Posterior vena cava (tissue), 2 donors: ENCODE measurements at places on chromosomes 13 and 19.

DNA sequence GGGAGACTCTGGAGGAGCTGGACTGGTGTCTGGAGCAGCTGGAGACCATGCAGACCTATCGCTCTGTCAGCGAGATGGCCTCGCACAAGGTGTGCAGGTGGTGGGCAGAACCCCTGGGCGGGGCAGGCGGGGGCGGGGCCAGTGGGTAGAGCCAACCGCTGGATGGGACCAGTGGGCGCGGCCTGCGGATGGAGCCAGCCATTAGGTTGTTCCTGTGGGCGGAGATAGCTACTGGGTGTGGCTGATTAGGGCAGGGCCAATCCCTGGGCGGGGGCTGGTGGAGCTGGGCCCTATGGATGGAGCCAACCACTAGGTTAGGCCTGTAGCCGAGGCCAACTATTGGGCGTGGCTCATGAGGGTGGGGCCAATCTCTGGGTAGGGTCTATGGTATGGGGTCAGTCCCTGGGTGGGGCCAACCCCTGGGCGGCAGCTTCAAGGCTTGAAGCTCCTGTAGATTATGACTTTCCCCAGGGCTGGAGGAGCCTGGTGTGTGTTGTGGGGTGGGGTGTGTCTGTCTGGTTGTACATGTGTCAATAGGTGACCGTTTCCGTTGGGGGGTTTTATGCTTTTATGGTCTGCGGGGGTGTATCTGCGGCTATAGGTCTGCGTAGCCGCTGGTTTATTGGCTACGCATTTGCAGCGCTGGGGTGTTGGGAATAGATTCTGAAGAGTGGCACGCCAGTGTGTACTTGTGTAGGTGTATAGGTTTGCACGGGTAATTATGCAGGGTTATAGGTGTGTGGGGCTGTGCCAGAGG, 30.7 kb downstream of the PDE4A start:
- DNase-seq, result no peak

- DNase-seq, result no peak
Observed at GRCh38 chr13:72071713-72072112, 204.7 kb upstream of the DACH1 start.

DNA sequence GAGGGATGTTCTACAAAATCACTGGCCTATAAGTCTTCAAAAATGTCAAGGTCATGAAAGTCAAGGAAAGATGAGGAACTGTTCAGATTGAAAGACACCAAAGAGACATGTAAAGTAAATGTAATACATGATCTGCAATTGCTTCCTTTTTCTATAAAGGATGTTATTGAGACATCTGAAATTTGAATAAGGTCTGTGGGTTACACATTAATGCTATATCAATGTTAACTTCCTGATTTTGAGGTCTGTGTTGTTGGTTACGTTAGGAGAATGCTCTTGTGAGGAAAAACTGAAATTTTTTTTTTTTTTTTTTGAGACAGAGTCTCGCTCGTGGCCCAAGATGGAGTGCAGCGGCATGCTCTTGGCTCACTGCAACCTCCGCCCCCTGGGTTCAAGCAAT, 197.4 kb downstream of the RGCC start:
- no peak for DNase-seq

DNA sequence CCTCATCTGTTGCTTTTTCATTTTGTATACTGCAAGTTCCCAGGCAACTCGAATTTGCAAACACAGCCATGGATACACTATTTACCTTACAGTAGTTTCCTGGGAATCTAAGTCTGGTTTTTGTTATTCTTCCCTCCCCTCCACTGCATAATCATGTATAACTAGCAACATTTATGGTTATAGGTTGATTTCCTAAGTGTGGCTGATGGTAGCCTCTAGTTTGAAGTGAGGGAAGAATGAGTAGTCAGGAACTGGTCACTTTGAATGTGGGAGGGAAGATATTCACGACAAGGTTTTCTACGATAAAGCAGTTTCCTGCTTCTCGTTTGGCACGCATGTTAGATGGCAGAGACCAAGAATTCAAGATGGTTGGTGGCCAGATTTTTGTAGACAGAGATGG, at the start of gene KCNRG:
Gene KCNRG (plus strand): TSS at position 187 of the 400 bp plus-strand sequence. CDS start 50 bp downstream, at position 237.
- DNase-seq, result no peak

GRCh38 chr19:48806518-48806817, 4.4 kb downstream of the BCAT2 start:
- DNase-seq, result no peak

- DNase-seq, result no peak
Observed at GRCh38 chr13:41365631-41366030, 54.6 kb downstream of the NAA16 start.

- no peak for DNase-seq
Observed at GRCh38 chr19:46972311-46972710, 47.3 kb upstream of the NPAS1 start.

GRCh38 chr13:60754211-60755090, 357.4 kb downstream of the TDRD3 start:
- DNase-seq, result peak; percentile 36

DNA sequence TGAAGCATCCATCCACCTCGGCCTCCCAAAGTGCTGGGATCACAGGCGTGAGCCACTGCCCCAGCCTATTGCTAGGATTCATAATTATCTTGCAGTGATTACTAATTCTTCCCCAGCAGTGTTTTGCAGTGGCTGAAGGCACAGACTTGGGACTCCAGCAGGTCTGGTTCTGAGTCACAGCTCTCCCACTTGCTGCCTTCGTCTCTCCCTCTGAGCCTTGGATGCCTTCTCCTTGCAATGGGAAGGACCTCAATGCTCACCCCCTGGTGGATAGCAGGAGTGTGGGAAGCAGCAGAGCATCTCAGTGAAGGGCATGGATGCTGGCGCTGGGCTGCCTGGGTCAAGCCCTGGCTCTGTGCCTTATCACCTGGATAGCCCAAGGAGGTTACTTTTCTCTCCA, 37.6 kb upstream of the SHKBP1 start:
- no peak for DNase-seq

DNA sequence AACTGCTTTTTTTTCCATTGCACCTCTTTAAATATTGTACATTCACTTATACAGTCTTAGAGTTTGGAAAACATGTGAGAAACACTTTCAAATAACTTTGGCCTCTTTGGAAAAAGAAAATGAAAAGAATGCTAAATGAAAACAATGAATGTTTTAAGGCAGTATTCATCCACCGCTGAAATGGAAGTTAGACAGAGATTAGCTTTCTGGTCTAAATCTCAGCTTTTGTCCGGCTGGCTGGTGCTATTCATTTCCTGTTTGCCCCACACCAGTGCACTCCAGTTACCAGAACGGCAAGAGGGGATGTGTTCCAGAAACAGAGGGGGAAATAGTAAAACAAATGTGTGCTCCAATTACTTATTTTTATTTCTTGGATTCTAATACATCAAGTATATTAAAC, 1201.3 kb downstream of the EFNB2 start:
- no peak for DNase-seq
